Peyer's patch (tissue), 4 donors: ENCODE measurements at places on chromosomes 16 and 17.

- DNase-seq = no peak
Observed at GRCh38 chr17:50125420-50125997, 4.5 kb downstream of the SAMD14 start.

DNA sequence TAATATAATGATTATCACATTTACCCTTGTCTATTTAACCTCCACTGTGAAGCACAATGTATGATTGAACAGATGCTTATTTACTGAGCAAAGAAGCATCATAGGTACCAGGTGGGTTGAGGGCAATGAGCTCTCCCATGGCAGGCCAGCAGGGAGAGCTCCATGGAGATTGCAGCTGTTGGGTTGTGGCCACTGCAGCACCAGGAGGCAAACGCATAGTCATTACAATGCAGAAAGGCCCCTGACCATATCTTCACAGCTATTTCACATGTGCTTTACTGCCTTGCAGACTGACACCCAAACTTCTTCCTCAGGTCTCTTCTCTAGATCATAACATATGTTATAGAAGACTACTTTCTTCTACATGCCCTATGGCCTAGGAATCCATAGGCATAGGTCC, 75.0 kb downstream of the MMD start:
- no peak for DNase-seq

- no peak for DNase-seq
Observed at GRCh38 chr16:10202649-10203048, 20.4 kb upstream of the GRIN2A start.

- peak; percentile 24 for DNase-seq
Observed at GRCh38 chr17:27466743-27467375, 10.6 kb downstream of the KSR1 start.

DNA sequence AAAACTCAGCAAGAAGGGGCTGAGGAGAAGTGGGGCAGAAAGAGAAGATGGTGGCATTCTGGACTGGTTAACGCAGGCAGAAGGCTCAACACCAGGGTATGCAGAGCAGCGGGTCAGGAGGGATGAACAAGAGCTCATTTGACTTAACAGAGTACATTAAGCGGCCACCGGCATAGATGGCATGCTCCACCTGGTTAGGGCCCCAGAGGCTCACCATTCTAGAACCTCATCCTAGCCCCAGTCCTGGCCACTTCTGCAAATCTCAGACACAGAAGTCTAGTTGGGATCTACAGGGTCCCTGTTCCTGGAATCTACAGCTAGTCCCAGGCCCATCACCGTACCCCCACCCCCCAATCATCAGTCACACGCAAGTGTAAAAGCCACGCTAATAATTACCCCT, 1.7 kb upstream of the MYO1C start:
- no peak for DNase-seq

DNA sequence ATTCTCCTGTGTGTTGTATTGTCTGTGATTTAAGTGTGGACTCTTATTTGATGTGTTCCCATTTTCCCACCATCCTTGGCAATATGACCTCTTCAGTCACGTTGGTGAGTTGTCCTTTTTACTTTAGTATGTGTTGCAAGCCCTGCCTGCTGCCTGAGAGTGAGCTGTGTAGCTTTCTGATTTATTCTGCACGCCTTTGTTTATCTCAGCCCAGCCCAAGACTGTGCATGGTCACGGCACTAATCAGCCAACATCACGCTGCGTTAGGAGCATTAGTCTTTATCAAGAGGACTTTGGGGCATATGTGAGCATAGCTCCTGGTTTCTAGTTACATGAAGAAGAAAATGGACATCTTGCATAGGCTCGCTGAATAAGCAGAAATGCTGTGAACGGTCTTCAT, 6.0 kb downstream of the TOM1L1 start:
- DNase-seq = no peak

GRCh38 chr17:55549140-55549539, 37.9 kb upstream of the SMIM36 start:
- DNase-seq = no peak

GRCh38 chr17:6021011-6021400, 49.2 kb upstream of the WSCD1 start:
- no peak for DNase-seq

- no peak for DNase-seq
Observed at GRCh38 chr17:53321651-53322050, 501.1 kb upstream of the KIF2B start.

DNA sequence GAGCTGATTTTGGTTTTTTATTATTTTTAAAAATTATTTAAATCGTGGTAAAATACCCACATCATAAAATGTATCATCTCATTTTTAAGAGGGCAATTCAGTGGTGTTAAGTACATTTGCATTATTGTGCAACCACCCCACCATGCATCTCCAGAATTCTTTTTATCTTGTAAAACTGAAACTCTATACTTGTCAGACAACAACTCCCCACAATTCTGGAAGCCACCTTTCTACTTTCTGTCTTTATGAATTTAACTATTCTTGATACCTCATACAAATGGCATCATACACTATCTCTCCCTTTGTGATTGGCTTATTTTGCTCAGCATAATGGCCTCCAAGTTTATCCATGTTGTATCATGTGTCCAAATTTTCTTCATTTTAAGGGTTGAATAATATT, 97.9 kb downstream of the HS3ST3B1 start:
- no peak for DNase-seq

DNA sequence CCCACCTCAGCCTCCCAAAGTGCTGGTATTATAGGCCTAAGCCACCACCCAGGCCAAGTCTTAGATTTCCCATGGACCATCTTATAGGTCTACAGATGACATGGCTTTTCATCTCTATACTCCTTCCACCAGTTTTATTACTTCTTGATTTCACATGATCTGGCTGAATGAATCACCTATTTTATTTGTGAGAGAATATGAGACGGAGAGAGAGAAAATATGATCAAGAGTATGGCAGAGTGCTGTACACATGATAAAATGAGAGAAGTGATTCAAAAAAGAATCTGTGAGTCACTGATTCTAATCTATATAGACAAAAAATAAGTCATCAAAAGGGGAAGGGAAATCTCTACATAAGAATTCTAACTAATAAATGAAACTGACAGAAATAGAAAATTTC, 13.7 kb downstream of the ACSM1 start:
- DNase-seq = no peak

DNA sequence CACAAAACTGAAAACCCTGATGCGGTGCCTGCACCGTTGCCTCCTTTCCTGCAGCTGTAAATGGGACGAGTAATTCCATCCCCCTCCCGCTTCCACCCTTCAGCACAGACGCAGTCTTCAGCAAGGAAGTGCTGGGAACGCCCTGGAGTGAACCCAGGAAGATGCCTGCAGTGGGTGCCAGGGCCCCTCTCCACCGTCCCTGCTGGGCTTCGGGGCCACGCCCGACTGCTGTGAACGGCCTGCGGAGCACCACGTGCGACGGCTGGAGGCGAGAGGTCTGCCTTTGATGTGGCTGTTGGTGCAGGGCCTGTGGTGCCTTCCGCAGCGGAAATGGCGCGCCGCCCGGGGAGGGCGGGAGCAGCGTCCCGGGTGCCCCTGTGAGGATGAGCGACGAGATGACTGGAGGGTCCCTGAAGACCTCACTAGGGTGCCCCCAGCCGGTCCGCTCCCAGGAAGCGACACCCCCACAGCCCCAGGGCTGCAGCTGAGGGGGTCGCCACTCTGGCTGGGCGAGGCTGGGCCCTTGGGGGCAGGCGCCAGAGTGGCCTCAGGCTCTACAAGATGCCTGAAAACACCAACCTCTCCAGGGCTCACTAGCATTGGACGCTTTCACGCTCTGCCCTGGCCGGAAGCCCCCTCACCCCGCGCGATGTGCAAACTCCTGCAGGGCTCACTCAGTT, 749 bp upstream of the MC1R start:
- peak; percentile 72 for DNase-seq

DNA sequence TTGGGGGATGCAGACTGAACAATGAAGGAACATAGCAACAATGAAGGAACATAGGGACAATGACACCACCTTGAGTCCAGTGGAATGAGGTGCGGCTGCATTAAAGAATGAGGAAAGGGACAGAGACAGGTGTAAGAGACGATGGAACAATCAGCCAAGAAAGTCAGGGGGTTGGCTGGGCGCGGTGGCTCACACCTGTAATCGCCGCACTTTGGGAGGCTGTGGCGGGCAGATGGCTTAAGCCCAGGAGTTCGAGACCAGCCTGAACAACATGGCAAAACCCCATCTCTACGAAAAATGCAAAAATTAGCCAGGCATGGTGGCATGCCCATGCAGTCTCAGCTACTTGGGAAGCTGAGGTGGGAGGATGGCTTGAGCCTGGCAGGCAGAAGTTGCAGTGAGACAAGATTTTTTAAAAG, 13.6 kb upstream of the CBFB start:
- peak; percentile 19 for DNase-seq

DNA sequence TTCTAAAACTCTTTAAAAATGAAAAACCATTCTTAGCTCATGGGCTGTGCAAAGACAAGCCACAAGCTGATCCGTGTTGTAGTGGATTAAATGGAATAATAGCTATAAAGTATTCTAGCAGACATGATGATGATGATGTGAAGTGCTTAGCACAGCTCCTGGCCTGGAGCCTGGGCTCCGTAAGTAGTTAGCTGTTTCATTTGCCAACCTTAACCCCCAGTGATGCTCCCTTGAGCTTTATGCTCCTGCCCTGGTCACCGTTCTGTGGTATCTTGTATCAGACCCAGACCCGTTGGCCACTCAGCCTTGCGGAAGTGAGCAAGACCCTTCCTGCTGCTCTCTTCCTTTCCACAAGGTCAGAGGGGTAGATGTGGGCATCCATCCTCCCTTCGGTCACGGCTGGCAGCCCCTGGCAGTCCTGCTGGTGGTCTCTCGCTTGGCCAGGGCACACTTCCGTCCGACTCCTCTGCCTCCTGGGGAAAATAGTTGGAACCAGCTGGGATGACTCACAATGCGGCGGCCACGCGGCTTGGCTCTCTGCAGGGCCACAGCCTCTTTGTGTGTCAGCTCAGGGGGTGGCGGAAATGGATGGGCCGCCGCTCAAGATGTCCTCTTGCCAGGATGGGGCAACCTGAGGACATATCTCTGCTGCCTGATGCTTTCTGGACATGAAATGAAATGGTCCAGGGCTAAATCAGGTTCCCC, 79.1 kb downstream of the GPR139 start:
- DNase-seq = no peak

GRCh38 chr17:69625474-69625873, 211.0 kb downstream of the MAP2K6 start:
- DNase-seq = no peak

DNA sequence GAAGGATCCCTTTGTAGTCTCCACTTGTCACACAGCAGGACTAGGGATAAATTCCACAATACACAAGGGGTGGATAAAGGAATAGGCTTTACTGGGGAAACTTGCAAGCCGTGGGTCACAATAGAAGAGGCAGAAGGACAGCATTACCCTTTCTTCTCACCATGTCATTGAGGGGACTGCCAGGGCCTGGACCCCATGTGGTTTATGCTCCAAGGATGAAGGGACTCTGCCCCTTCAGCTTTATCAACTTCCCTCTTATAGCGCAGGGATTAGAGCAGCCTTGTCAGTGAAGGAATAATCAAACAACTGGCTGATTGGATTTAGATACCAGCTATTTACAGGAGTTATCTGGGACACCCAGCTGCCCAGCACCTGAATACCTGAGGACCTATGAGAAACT, 89.8 kb downstream of the HS3ST2 start:
- no peak for DNase-seq

GRCh38 chr17:65362826-65363225, 198.6 kb downstream of the AXIN2 start:
- DNase-seq = no peak

GRCh38 chr17:9016941-9017552, 4.3 kb upstream of the NTN1 start:
- DNase-seq = no peak

DNA sequence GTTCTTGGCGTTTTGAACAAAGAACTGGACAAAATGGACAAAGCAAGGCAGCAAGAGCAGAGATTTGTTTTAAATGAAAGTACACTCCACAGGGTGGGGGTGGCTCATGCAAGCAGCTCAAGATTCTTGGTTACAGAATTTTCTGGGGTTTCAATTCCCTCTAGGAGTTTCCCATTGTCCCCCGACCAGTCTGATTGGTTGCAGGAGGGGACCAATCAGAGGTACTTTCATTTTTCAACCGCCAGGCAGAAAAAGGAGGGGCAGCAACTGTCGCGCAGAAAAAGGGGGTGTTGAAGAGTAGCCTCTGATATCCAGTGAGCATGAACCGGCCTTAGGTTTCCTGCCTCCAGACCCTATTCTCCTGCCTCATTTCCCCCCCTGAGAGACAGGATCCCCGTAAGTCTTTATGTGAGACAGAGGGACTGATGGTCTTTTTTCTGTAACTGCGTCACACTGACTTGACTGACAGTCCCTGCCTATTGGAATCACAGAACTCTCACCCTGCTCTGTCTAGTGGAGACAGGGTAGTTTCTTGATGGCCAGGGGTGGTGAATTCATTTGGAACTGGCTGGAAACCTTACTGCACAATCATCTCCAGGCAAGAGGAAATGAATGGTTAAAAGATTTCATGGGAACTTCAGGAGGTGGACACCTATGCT, 59.4 kb upstream of the ALOX12 start:
- peak; percentile 45 for DNase-seq

GRCh38 chr17:20989991-20990855, 52.6 kb downstream of the USP22 start:
- peak; percentile 36 for DNase-seq

DNA sequence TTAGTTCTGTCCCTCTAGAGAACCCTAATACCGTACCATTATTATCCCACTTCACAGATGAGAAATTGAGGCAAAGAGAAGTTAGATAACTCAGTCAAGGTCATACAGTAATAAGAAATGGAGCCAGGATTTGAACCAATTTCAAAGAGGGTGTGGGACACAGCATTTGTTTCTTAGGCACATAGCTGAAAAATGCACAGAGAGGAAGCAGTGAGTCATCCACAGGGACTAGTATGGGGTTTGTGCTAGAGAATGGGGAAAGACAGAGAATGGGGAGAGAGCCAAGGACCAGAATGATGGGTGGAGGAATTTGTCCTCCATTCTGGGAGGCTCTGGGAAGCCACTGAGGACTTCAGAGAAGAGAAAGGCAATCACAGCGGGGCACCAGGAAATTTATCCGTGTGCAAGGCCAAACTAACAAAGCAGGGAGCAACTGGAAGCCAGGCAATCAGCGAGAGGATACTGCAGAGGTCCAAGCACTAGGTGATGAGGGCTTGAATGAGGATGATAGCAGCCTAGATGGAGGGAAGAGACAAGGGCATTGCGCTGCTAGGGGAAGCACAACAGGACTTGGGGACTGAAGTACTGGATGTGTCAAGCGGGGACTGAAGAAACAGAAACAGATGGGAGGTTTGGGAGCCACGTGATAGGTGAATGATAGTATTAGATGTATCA, 78.1 kb upstream of the ZFHX3 start:
- DNase-seq = no peak

DNA sequence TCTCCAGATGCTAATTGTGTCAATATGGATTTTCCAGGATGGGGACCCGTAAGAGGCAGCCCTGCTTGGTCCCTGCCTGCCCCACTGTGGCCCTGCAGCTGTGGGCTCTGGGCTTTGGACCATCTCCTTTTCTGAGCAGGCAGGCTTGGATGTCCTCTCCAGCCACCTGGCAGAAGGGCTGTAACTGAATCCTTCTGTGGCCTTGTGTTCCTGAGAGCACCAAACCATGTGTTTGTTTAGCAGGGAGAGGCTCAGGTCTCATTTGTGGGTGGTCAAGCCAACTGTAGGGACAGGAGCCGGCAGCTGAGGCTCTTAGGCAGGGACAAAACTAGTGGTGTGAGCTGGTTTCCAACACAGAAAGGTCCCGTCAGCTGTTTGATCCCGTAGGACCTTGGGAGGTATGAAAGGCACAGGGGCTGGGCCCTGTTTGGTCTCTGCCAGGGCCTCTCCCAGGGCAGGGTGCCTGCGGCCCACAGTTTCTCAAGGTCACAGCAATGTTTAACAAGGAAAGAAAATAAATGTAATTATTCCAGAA, 18.5 kb downstream of the SEC14L5 start:
- DNase-seq = no peak

GRCh38 chr17:58985971-58986370, 120.7 kb downstream of the TRIM37 start:
- DNase-seq = no peak
